ENCODE measurements at places on chromosomes 2 and 18.

GRCh38 chr2:6648596-6649247 lies 217.0 kb downstream of the CMPK2 start:
- no peak for DNase-seq

DNA sequence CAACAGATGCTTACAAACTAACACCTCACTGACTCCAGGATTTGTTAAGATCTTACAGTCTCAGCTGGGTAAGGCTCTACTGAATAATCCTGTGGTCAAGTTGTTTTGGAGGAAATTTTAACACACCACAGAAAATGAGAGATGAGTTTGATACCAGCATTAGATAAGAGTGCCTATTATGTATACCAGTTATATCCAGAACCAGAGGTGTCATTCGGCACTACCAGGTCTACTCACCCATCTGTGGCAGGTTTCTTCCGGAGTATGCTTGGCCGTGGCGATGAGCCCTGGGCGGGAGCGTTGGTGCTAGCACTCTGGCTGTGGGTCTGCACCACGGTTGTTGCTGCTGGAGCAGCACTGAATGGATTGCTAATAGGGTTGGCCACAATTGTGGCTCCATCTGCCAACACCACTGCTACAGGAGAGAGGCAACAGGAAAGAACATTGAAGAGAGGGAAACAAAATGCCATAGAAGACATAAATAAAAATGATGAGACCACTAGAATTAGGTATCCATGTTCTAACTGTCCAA lies 41.2 kb downstream of the SAP130 start:
- no peak for DNase-seq

GRCh38 chr2:239873656-239874635 lies 151.2 kb downstream of the NDUFA10 start:
- DNase-seq: no peak

DNA sequence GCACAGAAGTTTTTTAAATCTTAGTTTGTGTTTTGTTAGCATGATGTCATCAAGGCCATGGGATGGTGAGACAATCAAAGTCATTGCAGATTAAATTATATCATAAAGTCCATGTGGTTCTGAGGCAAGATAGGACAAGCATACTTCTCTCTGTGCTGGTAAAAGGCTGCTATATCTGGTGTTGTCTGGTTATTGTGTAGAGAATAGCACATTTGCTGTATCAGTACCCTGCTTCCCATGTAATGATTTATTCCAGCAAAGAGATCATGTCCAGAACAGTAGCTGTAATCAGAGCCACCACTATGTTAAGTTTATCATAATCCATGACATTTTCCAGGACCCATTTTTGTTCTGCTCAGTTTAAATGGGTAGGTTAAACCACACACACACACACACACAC lies 123.0 kb downstream of the TTC27 start:
- no peak for DNase-seq

GRCh38 chr18:78637442-78638402 lies 341.9 kb upstream of the SALL3 start:
- no peak for DNase-seq

DNA sequence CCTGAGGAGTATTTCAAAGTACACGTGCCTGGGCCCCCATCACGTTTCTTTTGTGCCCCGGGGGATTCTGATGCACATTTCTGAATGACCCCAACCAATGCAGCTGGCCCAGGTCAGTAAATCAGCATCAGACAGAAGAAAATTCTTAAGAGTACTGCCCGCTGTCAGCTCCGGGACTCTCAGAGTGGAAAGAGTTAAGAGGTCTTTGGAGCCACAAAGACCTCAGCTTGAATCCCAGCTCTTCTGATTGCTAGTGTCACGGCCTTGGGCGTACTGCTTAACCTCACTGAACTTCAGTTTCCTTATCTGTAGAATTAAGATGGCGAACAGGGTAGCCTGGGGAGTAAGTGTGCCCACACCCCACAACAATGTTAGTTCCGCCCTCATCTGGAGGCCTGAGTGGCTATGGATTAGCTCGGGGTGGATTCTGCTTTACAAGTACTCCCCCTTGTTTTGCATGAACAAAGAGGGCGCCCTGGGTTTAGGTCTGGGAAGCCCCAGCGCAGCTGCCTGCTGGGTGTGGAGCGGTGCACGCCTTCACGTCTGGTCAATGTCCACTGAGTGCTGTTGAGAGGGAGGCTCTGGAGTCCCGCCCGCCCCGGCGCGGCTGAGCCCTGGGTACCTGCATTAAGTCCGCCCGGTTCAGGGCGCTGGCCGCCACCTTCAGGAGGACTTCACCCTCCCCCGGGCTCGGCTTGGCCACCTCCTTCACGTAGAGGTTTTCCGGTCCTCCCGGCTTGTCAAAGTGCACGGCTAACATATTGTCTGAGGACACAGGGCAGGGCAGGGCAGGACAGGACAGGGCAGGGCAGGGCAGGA lies 858 bp downstream of the TP53I3 start:
- DNase-seq: peak; percentile 79

- DNase-seq: peak; percentile 67
These were observed 149.2 kb downstream of the FAM210A start for GRCh38 chr18:13577091-13577697.

DNA sequence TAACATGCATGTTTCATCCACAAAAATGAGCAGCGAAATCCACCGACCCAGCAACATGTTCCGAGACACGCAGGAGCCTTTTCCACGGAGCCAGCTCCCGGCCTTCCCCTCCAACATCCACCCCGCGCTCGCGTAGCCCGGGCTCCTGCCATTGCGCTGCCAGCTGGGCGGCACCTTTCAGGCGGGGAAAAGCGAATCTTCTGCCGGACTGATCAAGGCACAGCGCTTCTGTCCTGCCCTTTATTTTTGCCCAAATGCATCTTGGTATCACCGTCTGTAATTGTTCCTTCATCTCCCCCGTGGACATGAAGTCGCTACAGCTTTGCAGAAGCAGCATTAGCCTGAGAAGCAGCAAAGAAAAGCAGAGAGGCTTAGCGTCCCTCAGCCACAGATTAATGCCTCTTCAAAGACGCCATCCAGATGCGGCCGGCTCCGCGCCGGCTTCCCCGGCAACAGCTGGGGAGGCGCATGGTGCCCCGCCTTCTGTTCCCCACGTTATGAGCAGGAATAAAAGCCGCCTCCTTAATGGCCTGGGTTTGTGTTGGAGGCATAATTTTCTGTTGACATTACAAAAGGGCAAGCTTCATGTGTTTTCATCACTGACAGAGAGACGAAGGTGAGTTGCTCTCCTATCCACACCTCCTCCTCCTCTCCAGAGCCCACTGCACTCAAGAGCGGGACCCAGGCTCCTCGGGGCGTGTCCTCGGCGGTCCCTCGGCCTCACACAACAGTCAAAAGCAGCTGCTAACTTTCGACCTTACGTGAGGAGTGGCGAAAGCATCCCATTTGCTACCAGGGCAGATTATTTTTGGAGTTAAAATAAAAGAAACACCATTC lies 122.1 kb upstream of the SALL3 start:
- no peak for DNase-seq

- no peak for DNase-seq
These were observed 138.8 kb downstream of the ATAD2B start for GRCh38 chr2:23788100-23788499.

- no peak for DNase-seq
These were observed 111.0 kb upstream of the RASGRP3 start for GRCh38 chr2:33365264-33365970.

GRCh38 chr2:235539773-235540172 lies 45.9 kb downstream of the AGAP1 start:
- DNase-seq: no peak

DNA sequence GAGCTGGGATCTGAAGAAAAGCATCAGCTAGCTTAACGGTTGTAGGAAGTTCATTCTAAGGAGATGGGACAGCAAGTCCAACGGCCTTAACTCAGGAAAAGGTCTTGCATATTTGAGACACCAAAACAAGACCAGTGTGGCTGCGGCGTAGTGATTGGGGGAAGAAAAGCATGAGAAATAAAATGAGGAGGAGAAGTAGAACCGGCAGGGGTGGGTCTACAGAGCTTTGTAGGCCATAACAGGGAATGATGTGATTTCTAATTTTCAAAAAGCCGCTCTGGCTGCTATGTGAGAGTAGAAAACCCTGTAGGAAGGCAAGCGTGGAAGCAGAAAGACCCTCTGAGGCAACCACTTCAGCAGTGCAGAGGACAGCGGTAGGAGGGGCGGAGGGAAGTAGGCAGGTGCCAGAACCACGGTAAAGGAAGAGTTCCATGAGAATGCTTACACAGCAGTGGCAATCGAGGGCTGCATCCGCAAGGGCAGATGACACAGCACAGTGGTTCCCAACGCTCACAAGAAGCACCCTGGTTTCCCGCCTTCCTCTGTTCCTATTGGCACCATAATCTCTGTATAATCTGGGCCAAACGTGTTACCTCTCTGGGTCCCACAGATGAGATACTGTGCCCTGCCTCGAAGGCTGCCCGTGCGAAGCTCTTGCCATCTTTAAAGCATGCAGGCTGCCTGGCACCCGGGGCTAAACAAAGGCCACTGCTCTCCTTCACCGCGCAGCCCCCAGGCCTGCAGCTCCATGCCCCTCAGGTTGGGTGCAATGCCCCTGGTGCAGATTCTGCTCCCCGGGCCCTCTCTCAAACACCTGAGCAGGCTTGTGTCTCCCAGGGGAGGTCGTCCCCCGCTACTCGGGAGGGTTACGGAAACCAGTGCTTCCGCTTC lies 795 bp downstream of the ANKRD39 start:
- no peak for DNase-seq

DNA sequence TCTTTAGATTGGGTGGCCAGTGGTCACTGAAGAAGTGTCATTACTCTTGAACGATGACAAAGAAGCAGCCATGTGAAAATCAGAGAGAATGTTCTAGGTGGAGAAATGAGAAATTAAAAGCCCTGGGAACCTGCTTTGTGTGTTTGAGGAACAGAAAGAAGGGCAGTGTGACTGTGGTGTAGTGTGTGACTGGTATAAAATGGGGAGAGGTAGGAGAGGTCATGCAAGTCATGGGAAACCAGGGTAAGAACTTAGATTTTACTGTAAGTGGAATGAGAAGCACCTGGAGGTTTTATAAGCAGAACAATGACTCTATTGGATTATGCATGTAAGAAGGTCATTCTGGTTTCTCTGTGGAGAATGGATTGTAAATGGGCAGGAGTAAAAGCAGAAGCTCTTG lies 12.2 kb downstream of the ICOS start:
- no peak for DNase-seq

DNA sequence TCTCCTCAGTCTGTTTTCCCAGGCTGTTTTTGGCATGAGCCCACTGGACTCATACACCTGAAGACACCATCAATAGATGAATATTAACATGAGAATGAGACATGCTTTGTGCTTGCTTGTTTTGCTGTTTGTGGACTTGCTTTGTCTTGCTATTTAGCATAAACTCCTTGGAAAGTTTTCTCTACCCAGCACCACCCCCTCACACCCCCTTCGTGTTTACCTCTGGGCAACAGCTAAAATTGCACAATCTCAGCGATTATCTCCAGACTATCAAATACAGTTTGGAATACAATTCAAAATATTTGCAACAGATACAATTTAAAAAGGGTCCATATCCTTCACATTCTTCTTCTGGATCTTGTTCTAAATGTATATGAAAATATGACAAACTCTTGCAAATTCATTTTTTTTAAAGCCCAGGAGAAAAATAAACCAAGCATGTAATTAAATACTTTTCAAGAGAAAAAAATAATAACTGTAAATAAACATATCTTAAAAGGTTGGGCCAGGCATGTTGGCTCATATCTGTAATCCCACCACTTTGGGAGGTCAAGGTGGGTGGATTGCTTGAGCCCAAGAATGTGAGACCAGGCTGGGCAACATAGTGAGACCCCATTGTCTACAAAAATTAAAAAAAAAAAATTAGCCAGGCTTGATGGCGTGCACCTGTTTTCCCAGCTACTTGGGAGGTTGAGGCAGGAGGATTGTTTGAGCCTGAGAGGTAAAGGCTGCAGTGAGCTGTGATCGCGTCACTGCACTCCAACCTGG lies 32.3 kb upstream of the PMAIP1 start:
- DNase-seq: no peak

- no peak for DNase-seq
These were observed 161.7 kb downstream of the INSIG2 start for GRCh38 chr2:118250001-118250400.

- DNase-seq: peak; percentile 13
These were observed 508.9 kb downstream of the FBXO15 start for GRCh38 chr18:73638709-73639108.

DNA sequence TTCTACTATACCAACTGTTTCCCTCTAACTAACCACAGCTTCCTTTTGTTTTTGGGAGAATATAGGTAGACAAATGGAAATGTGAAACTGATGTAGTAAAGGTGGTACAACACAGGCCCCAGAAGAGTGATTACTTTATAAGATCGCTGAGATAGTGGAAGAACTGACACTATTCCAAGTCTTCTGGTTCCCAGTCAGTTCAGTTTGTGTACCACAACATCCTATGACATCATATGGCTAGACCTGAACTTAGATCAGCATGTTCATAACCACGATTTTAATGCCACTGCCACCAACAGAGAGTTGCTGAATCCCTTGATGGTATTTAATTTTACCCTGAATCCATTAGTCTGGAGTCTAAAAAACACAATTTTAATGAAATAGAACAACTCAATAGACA lies 328.9 kb downstream of the GPD2 start:
- no peak for DNase-seq

DNA sequence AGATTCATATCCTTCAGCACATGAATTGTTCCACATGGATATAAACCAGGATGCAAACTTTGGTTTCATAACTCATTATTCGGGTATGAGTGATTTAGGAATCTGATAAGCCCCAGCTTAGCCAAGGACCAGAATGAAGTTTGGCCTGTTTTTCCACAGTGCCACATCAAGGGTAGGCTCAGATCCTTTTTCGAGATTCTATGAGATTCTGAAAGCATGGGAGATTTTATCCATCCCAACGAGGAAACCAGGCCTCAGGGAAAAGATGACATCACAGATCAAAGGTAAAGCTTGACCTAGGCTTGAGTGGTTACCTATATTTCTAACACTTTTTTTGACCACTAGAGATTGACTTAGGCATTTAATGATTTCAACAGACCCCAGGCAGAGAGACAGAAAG lies 590.8 kb upstream of the PKDCC start:
- no peak for DNase-seq

DNA sequence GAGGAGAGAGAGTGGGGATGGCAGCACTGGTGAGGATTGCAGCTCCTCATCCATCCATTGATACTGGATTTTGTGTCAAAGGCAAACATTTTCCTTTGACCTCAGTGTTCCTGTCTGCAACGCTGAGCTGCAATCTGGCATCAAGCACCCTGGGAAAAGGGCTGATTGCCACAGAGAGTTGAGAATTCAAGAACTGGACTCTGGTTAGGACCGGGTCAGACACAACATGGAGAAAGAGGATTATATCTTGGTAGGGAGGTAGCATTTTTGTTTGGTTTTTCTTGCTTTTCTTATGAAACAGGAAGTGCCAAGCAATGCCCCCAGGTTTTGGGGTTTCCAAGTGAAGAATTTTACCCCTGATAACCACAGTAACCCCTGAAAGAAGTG lies 81.9 kb upstream of the PKDCC start:
- DNase-seq: peak; percentile 84

GRCh38 chr2:134636714-134637113 lies 82.1 kb downstream of the TMEM163 start:
- DNase-seq: no peak

DNA sequence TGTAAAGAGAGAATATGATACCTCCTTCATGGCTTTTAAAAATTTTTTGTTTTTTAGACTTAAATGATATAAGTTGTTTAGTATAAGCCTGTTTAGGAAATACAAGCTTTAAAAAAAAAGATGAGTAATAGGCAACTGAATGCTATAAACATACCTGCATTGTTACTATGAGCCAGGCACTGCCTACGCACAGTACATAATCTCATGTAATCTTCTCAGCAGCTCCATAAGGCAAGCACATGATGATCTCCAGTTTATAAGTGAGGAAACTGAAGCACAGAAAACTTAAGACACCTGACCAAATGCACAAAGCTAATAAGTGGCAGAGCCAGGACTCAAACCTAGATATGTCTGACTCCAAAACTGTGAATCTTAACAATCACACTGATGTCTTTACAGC lies 156.3 kb upstream of the SLC1A4 start:
- no peak for DNase-seq

Measured in fibroblast of gingiva (primary cell).